ENCODE measurements at places on chromosomes 3 and 15. TPM values are rescaled to one million over a fixed set of nuclear protein-coding genes. Genes with fewer than 3 reads are reported as not detected.

The SOX2 gene
- total RNA-seq, result not detected

The GOLGA8G gene
- total RNA-seq, result not detected

The GXYLT2 gene
- total RNA-seq, result 74.1 TPM

DNA sequence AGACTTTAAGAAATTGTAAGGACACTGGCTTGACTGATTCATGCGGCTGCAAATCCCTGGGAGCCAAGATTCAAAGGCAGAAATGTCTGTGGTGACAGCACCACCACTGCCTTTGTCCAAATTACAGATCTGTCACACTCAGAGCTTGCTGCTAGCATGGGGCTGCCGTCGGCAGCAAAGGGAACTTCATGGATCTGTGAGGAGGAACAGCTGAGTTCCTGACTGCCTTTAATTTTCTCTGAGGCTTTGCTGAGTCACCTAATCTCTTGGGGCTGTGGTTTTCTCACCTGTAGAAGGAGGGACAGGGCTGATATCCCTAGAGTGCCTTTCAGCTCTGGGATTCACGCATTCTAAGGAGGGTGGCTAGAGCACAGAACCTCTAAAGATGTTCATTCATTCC lies 4.1 kb upstream of the PAK6 start:
- DNase-seq, result no peak
- no peaks in the 10 kb centered on the region for H3K4me1 ChIP-seq
- H3K27ac ChIP-seq, result no peak overlapping the region
- H3K36me3 ChIP-seq, result no peaks in the 10 kb centered on the region
- no peak overlapping the region for H3K4me3 ChIP-seq
- H3K27me3 ChIP-seq, result no peaks in the 10 kb centered on the region

GRCh38 chr15:68989541-68990230 lies 24.8 kb upstream of the NOX5 start:
- no peaks in the 10 kb centered on the region for H3K4me1 ChIP-seq
- H3K36me3 ChIP-seq, result no peaks in the 10 kb centered on the region
- no peaks in the 10 kb centered on the region for H3K27me3 ChIP-seq
- no peak overlapping the region for H3K27ac ChIP-seq
- H3K4me3 ChIP-seq, result no peak overlapping the region

All from uterus (tissue), 4 donors.